Caco-2 (cell line): ENCODE measurements at places on chromosomes 12 and 14. TPM values are rescaled to one million over a fixed set of nuclear protein-coding genes. Genes with fewer than 3 reads are reported as not detected.

- H3K36me3 ChIP-seq: no peaks in the 10 kb centered on the region
- no peaks in the 10 kb centered on the region for H3K27me3 ChIP-seq
- peaks cover 12% of the 10 kb centered on the region; the same call in 1 of the 2 replicates for H3K4me1 ChIP-seq
- DNase-seq: no peak
- H3K4me3 ChIP-seq: no peak overlapping the region
- H3K27ac ChIP-seq: no peak overlapping the region
Measured at GRCh38 chr12:88298014-88298682, 156.0 kb downstream of the TMTC3 start.

DNA sequence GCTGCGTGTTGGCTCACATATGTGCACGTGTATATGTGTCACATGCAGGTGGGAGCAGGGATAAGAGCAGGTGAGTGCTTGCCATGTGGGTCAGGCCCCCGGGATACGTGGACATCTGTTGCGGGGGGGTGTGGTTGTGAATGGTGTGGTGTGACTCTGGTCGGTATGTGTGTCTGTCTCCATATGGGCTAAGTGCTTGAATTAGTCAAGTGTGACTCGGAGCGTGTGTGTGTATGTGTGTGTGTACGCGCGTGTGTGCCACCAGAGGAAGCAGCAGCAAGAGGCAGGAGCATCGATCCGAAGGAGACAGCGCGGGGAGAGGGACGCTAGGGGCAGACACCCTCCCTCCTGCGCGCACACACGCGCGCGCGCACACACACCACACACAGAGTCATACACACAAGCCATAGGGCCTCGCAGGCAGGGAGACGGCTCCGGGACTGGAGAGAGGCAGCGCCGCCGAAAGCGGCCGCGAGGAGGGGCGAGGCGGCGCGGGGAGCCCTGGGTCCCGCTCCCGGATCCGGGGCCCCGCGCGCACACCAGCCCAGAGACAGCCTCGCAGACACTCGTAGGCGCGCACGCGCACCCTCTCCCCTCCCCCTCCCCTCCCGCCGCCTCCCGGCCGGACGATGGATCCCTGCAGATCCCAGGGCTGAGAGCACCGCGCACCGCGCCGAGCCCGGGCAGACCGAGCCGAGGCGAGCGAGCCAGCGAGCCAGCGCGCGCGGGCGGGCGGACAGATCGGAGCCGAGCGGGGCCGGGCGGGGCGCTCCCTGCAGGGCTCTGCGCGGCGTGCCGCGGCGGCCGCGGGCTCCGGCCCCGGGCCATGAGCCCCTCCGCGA is at the start of gene ASIC1:
TSS of gene ASIC1 (plus strand) at position 597 of the 842 bp plus-strand sequence. CDS start 1,171 bp downstream, outside the sequence.
- H3K27me3 ChIP-seq: no peaks in the 10 kb centered on the region
- H3K27ac ChIP-seq: peak within 1 kb of the TSS; percentile 84
- peak; percentile 85 for DNase-seq
- no peaks in the 10 kb centered on the region for H3K36me3 ChIP-seq

DNA sequence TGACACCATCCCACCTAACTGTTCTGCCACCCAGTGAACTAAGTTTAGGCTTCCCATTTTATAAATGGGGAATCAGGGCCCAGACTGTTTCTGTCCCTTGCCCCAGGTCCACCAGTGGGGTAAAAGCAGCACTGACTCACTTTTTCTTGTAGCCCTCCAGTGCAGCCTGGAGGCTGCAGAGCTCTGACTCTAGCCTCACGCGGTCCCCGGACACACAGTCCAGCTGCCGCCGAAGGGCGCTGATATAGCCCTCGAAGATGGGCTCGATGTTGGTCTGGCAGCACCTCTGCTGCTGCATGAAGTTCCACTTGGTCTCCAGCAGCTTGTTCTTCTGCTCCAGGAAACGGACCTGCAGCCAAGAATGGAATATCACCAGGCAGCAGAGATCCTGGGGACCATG is 2.6 kb downstream of the KRT82 start:
- H3K4me1 ChIP-seq: no peaks in the 10 kb centered on the region
- no peak overlapping the region for H3K27ac ChIP-seq
- no peak overlapping the region for H3K4me3 ChIP-seq
- no peaks in the 10 kb centered on the region for H3K27me3 ChIP-seq
- H3K36me3 ChIP-seq: no peaks in the 10 kb centered on the region
- no peak for DNase-seq

Gene ADCY4
- total RNA-seq: 0.57 and 0.60 TPM in 2 replicates

- DNase-seq: no peak
- no peaks in the 10 kb centered on the region for H3K4me1 ChIP-seq
- no peak overlapping the region for H3K4me3 ChIP-seq
- H3K27me3 ChIP-seq: no peaks in the 10 kb centered on the region
- no peaks in the 10 kb centered on the region; the same call in 1 of the 2 replicates for H3K36me3 ChIP-seq
- H3K27ac ChIP-seq: no peak overlapping the region
Measured at GRCh38 chr12:6125310-6125608, 789 bp upstream of the VWF start.

DNA sequence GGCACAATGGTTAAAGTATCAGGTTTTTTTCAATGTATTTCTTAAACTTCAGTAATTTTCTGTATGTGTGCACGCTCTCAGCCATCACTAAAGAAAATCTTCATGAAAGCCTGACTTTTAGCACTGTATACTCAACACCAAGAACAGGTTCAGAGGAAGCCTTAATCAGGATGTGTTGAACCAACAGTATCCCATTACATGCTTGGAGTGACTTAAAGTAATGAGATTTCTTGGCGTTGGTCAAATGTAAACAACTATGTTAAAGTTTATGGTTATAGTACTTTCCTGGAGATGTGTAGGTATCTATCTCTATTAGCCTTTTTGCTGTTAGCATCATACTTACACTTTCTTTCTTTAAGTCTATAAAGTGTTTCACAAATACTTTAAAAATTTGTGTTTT is 335.0 kb downstream of the CCER1 start:
- H3K27me3 ChIP-seq: no peaks in the 10 kb centered on the region
- H3K27ac ChIP-seq: no peak overlapping the region
- H3K4me1 ChIP-seq: no peaks in the 10 kb centered on the region
- no peaks in the 10 kb centered on the region for H3K36me3 ChIP-seq
- H3K4me3 ChIP-seq: no peak overlapping the region

DNA sequence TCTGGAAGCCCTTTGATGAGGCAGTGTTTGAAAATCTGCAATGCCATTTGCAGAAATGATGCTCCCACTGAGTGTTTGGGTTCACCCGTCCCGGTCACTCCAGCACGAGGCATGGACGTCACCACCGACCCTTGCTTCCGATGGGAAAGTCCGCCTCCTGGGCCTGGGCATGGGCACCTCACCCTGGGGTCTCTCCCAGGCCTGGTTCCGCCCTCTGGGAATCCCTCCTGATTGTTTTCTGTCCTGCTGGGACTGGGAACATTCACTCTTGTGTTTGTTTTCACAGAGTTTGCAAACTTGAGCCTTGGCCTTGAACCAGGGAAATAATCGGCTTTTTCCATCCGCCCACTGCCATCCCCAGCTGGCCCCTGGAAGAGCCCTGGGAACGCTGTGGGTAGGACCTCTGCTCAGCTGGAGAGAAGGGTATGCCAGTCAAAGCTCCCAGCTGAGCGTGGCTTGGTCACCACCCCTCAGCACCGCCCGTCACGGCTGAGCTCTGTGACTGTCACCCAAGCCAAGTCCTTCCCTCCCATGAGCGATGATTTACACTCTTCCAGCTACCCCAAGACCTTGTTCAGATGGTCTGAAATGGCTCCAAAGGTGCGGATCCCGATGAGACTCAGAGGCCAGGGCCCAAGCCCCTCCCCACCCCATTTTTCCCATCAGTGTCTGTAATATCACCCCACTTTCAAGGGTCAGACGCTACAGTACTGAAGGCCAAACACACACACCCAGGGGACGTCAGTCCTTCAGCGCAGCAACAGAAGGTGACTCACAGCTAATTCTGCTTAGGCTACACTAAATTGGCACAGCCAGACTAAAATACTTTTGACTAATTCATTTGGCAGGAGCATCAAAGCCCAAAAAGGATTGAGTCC is 34.1 kb upstream of the FZD10 start:
- H3K27me3 ChIP-seq: no peaks in the 10 kb centered on the region
- H3K36me3 ChIP-seq: no peaks in the 10 kb centered on the region
- no peak overlapping the region for H3K27ac ChIP-seq

DNA sequence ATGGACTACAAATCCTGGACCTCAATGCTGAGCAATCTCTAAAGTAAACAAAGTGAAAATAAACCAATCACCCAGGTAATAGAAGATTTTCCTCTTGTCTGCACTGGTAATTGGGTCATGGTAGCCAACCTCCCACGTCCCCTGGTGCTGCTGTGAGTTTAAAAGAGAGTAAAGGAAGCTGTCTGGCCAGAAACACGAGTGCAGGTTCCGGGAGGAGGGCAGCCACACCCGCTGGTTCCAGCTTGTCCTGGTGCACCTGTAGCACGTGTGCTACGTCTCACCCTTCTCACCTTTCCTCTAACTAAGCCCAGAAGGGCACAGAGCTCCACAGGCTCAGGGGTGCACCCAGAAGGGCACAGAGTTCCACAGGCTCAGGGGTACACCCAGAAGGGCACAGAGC is 5.4 kb downstream of the CRACR2A start:
- DNase-seq: no peak
- H3K4me1 ChIP-seq: 0 out of 2 replicates have a peak, but pooled peaks cover 3% of the 10 kb centered on the region
- no peak overlapping the region for H3K27ac ChIP-seq
- no peaks in the 10 kb centered on the region for H3K27me3 ChIP-seq
- no peaks in the 10 kb centered on the region for H3K36me3 ChIP-seq
- no peak overlapping the region for H3K4me3 ChIP-seq

DNA sequence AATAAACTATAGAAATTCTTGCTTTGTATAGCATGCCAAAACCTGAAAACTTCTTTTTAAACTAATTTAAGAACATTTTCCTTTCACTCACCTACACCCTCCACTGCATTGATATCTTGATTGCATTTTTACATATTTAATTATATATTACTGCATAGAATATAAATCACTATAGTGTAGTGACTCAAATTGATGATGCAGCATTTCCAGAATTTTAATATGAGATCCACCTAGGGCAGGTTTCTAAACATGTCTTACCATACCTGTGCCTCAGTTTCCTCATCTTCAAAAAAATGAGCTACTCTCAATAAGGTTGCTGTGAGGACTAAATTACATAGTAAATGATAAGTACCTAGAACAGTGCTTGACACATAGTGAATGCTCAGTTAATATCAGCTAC is 881.5 kb downstream of the RPS29 start:
- H3K4me3 ChIP-seq: no peak overlapping the region
- no peak overlapping the region for H3K27ac ChIP-seq
- no peaks in the 10 kb centered on the region for H3K27me3 ChIP-seq

- H3K27ac ChIP-seq: no peak overlapping the region
- H3K36me3 ChIP-seq: no peaks in the 10 kb centered on the region; the same call in 1 of the 2 replicates
- peaks cover 42% of the 10 kb centered on the region for H3K4me1 ChIP-seq
- DNase-seq: no peak
- no peak overlapping the region for H3K4me3 ChIP-seq
Measured at GRCh38 chr12:93762912-93763553, 85.9 kb downstream of the CRADD start.

- no peaks in the 10 kb centered on the region for H3K27me3 ChIP-seq
- no peaks in the 10 kb centered on the region; the same call in 1 of the 2 replicates for H3K36me3 ChIP-seq
- no peak overlapping the region for H3K4me3 ChIP-seq
- no peaks in the 10 kb centered on the region for H3K4me1 ChIP-seq
- no peak overlapping the region for H3K27ac ChIP-seq
- no peak for DNase-seq
Measured at GRCh38 chr12:53193040-53193439, 12.3 kb upstream of the CSAD start.

Gene KCNJ8
- total RNA-seq: 88.7 and 90.2 TPM in 2 replicates

DNA sequence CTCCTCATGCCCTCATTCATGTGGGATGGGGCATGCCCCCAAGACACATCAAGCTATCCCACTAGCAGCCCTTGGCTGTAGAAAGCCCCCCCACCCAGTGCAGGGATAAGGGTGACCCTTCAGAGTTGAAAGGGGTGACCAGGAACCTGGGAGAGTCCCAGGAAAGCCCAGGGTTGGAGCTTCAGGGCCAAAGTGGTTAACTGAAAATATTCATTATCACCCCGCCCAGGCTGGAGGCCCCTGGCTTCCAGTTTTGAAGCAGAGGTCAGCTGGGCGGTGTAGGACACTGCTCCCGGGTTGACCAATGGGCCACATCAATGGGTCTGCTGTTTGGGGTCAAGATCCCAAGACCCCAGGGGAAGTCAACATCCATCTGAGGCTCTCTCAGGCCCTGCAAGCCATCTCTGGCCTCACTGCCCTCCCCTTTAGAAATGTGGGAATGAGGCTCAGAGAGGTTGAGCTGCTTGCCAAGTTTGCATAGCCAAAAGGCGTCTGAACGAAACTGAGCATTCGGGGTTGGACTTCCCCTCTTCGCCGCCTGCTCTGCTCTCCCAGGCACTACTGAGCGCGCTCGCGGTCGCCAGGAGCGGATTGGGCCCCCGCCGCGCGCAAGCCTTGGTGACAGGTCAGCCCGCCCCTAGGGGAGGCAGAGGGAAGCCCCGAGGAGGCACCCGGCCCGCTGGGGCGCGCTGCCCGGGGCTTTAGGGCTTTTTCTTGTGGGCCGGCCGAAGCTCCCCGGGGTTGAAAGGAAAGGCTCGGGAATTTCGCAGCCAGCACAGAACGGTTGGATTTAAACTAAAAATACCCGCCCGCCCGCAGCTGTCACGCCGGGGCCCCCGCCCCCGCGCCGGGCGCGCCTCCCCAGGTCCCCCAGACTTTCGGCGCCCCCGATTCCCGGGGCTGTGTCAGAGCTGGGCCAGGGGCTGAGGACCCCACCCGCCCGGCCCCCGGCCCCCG is 576 bp downstream of the SYNE3 start:
- no peaks in the 10 kb centered on the region; the same call in 1 of the 2 replicates for H3K36me3 ChIP-seq
- no peak overlapping the region for H3K27ac ChIP-seq
- peak; percentile 86 for DNase-seq
- H3K4me1 ChIP-seq: peaks cover 17% of the 10 kb centered on the region

Gene ABCC9
- 123 and 130 TPM in 2 replicates for total RNA-seq

Gene FOXN4
- 0.49 and 0.95 TPM in 2 replicates for total RNA-seq

Gene LGMN
- total RNA-seq: 84.2 and 94.2 TPM in 2 replicates

Gene SLC10A1
- total RNA-seq: 2.6 and 3.8 TPM in 2 replicates

DNA sequence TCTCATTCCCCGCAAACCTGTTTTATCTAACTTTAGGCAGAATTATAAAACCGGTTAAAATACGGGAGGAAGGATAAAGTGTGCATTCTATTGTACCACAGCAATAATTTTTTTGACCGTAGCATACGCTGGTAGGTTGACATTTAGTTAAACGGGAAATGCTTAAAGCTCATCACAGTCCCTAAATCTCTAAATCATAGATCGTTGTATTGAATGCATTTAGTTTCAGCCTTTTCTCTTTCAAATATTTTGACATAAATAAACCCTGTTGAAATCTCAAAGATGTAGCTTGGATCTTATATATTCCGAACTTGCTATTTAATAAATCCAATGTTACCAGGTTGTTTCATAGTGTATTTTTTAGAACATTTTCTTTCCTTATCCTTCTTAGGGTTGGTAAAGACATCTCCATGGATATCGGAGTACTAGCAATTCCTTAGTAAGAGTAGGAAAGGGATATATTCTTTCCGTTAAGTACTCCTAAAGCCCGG is 798 bp downstream of the CLEC2B start:
- no peak for DNase-seq
- H3K27me3 ChIP-seq: no peaks in the 10 kb centered on the region
- H3K4me3 ChIP-seq: no peak overlapping the region
- H3K36me3 ChIP-seq: no peaks in the 10 kb centered on the region

- H3K27me3 ChIP-seq: no peaks in the 10 kb centered on the region
- H3K36me3 ChIP-seq: peaks cover 2% of the 10 kb centered on the region; the same call in 1 of the 2 replicates
- H3K27ac ChIP-seq: peak overlapping the region; percentile 65
- peaks cover 63% of the 10 kb centered on the region for H3K4me1 ChIP-seq
- peak; percentile 59 for DNase-seq
Measured at GRCh38 chr12:50246873-50247612, 36.3 kb downstream of the LIMA1 start.
